Activated naive CD8-positive, alpha-beta T cell treated with anti-CD3 and anti-CD28 coated beads for 36 hours (primary cell): ENCODE measurements at places on chromosomes 7 and 10. TPM values are rescaled to one million over a fixed set of nuclear protein-coding genes. Genes with fewer than 3 reads are reported as not detected.

Gene BICC1
- total RNA-seq, result not detected

GRCh38 chr10:14192746-14193145, 138.0 kb downstream of the FRMD4A start:
- DNase-seq, result no peak

GRCh38 chr10:8378198-8378983, 323.9 kb downstream of the GATA3 start:
- no peak for DNase-seq

- no peak for DNase-seq
Measured at GRCh38 chr7:5333121-5334045, 50.6 kb downstream of the SLC29A4 start.

DNA sequence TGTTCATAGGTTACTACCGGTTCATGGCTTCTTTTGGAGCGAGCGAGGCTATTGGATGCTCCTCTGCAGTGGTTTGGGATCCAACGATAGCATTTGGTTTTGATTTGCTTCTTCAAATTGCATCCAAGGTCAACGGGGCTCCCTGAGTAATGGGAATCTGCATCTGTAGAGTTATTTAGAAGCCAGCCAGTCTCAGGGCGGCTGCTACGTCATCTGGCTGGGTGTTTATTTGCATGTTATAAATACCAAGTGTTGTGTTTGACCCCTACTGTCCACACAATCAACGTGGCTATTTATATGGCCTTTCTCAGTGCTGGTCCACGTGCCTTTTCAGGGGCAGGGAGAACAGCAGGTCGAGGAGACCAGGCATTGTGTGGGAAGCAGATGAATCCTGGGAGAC, 137.7 kb downstream of the PRPF18 start:
- DNase-seq, result no peak

- no peak for DNase-seq
Measured at GRCh38 chr7:26964156-26964808, 99.9 kb upstream of the SKAP2 start.

DNA sequence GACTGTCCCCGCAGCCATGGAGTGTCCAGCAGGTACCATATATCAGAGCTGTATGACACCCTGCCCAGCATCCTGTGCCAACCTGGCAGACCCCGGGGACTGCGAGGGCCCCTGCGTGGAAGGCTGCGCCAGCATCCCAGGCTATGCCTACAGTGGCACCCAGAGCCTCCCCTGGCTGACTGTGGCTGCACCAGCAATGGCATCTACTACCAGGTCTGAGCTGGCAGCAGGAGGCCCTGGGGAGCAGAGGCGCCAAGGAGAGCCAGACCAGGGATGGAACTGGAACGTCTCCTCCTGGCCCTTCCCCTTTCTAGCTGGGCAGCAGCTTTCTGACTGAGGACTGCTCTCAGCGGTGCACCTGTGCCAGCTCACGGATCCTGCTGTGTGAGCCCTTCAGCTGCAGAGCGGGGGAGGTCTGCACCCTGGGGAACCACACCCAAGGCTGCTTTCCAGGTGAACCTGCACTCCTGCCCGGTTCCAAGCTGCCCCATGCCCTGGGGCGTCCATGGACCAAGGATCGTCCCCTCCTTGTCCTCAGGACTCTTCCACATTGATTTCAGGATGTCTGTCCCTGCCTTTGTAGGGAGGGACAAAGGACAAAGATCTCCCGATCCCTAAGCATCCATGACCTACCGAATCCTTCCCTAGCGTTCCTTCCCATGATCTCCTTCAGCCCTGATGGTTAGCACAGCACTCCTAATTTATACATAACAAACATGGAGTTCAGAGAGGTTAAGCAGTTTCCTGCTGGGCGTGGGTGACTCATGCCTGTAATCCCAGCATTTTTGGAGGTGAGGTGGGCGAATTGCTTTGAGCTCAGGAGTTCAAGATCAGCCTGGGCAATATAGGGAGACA, 33.3 kb downstream of the EPHB4 start:
- DNase-seq, result no peak

Gene STRIP2
- total RNA-seq, result 6.9 TPM

Gene HDAC9
- 0.14 TPM for total RNA-seq

DNA sequence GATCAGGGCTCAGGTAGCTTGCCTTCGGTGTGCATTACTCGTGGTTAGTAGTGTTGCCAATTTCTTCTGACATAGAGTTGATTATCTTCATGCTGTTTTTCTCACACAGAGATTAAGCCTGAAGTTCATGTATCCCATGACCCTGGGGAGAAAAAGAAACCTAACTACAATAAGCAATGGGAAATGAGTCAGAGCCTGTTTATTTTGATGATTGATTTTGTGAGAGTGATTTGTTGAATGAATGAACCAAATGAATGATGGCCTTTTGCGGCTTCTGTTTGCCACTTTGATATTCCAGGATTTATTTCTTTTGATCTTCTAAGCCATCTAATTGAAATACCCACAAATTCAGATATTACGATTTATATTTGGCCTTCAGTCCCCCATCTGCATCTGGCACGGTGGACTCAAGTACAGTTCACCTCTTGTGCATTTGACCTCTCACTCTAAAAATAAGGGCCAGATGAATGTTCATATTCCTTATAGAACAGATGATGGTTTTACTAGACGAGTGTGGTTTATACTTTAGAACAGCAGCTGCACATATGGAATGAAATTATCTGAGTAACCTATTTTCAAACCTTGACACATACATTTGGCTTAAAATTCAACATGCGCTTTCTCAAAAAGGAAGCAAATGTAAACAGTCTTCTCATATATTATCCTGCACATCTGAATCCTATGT, 110.7 kb downstream of the PLCE1 start:
- DNase-seq, result no peak

GRCh38 chr10:87053111-87053510, 33.0 kb downstream of the FAM25A start:
- no peak for DNase-seq

DNA sequence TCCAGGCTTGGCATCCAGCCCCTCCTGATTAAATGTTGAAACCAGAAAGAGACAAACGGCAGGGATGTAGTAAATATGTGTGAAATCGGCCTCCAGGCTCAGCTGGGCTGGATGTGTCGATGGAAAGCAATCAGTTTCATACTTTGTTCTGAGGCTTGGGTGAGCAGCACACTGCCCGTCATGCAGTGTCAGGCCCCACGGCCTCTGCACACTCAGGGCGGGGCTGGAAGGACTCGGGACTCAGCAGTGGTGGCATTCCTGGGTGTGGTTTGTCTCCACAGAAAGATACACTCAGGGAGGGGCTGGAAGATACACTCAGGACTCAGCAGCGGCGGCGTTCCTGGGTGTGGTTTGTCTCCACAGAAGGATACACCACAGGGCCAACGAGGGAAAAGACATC, 22.0 kb downstream of the ADGRA1 start:
- no peak for DNase-seq

DNA sequence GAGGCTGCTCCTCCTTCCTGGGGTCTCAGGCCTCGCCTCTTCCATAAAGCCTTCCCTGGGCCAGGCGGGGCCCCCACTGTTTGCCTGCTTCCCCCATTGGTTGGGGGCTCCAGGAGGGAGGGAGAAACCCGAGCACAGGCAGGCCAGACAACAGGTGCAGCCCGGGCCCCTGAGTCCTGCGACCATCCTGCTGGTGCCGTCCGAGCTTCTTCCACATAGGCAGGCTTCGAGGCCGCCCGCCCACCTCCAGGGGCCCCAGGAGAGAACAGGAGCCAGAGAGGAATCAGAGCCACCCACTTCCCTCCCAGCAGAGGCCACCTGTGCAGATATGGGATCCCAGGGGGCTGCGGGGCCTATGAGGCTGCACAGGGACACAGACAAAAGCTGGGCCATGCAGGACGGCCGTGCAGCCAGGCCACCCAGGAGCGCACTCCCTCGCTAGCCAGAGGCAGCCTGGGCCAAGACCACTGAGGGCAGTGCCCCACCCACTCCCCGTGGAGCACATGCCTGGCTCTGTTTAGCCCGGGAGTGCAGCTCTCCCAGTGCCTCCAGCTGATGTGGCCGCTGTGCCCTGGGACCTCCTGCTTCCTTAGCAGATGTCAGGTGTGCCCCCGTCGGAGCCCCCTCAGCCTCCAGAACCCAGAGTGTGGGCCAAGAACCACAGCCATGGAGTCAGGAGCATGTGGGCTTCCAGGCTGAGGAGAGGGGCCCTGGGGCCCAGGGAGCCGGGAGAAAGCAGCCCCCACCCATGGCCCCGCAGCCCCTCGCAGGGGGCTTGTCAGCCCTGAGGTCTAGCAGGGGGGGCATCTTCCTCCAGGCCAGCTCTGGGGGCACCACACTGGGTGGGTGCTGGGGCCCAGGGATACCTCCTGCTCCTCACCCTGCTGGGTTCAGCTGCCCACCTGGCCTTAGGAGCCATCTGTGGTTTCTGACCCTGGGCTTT, 59.9 kb upstream of the INPP5A start:
- DNase-seq, result no peak

GRCh38 chr10:50636618-50637579, 13.1 kb upstream of the SGMS1 start:
- DNase-seq, result no peak

GRCh38 chr10:19483421-19483820, 332.8 kb upstream of the PLXDC2 start:
- DNase-seq, result no peak

DNA sequence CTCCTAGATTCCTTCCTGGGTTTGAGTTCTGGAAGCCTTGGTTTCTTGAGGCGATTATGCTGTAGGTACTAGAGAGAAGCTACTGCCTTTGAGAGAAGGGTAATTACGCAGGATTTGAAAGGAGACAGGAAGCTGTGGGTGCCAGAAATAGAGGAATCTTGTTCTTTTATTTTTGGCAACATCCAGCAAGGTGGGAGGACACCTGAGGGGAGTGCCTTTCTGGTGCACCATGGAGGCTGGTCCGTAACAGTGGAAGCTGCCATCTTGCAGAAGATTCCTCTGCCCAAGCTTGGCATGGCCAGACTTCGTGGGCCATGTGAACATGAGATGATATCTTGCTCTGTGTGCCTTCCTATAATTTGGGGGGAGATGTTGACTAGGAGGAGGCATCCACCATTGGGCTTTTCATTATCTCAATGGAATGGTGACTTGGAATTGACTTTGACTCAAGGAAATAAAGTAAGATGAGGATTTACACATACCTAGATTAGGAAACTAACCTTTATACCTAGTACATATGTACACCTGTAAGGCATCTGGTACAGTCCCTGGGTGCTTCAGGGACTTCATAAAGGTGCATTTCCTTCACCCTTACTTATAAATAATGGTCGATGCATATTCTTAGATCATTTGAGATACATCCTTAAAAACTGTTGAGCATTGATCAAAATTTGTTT, 98.2 kb downstream of the PFKFB3 start:
- DNase-seq, result no peak

DNA sequence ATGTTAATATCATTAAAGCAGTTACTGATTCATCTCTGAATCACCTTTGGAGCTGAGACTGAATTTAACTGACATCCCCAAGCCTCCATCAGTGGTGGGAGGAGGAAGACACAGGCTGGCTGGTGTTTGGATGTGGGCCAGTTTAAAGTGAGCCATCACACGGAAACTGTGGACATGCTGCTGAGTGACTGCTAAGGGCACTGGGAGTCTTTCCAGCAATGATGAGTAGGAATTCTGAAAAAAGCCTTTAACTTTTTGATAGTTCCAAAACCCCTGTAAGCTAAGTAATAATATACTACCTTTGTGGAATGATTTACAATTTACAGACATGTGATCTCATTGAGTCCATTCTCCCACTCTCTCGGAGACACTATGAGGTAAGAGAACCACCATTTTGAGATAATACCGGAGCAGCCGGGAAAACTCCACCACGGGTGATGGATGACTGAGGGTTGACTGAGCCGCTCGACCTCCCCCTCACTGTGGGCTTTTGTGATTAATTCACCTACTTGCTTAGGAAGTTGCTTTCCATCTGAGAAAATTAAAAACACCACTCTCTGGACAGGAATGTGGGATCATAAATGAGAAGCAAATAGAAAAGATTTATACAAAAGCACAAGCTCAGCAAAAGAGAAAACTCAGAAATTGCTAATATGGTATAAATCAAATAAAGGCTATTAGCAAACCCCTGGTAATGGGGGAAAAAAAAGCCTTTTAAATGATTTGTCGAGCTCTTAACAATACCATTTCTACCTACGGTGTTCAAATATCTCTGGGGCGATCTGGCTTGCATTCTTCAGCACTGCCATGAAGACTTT, 194.8 kb downstream of the FANK1 start:
- DNase-seq, result no peak

Gene VWA2
- not detected for total RNA-seq

GRCh38 chr7:81721437-81721836, 48.4 kb downstream of the HGF start:
- DNase-seq, result no peak

GRCh38 chr7:45173596-45174327, 16.2 kb downstream of the RAMP3 start:
- no peak for DNase-seq

Gene AGR2
- total RNA-seq, result not detected

Gene NUPR2
- total RNA-seq, result not detected

DNA sequence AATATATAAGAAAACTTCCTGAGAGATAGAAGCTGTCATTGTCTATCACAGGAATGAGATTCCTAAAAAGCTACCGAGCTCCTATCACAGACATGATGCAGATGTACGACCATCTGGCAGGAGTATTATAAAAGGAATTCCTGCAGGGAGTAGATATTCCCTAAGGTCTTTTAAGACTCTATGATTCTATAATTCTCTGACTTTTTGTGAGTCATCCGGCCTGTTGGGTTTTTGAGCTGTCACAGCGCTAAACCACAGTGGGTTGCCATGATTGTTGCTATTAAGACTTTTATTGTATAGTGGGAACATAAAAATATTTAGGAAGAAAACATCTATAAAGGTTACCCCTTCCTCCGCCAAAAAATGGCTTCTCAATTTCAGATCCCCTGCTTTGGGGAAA, 223.4 kb downstream of the BMPER start:
- no peak for DNase-seq

Gene CISD1
- total RNA-seq, result 65.0 TPM

Gene PRPS1L1
- not detected for total RNA-seq

- DNase-seq, result no peak
Measured at GRCh38 chr10:92419740-92420545, 129.0 kb downstream of the MARCHF5 start.

- DNase-seq, result no peak
Measured at GRCh38 chr10:132572545-132572937, 35.0 kb downstream of the INPP5A start.

Gene RBM28
- total RNA-seq, result 80.2 TPM

- peak; percentile 8 for DNase-seq
Measured at GRCh38 chr7:29239638-29240037, 45.1 kb downstream of the CHN2 start.

- no peak for DNase-seq
Measured at GRCh38 chr10:51129946-51130544, 55.8 kb downstream of the PRKG1 start.
